ENCODE measurements at places on chromosomes 1 and 21. TPM values are rescaled to one million over a fixed set of nuclear protein-coding genes. Genes with fewer than 3 reads are reported as not detected.

The BARHL2 gene
- polyA plus RNA-seq: not detected

The NOS1AP gene
- 10.7 TPM for polyA plus RNA-seq

The CCSAP gene
- 11.2 TPM for polyA plus RNA-seq

The TMCC2 gene
- polyA plus RNA-seq: 6.3 TPM

The ZNF683 gene
- polyA plus RNA-seq: not detected

The RGS13 gene
- not detected for polyA plus RNA-seq

The APCS gene
- not detected for polyA plus RNA-seq

The RAD54L gene
- polyA plus RNA-seq: 16.7 TPM

The SPAG17 gene
- polyA plus RNA-seq: 15.2 TPM

The SLC6A17 gene
- polyA plus RNA-seq: 0.70 TPM

The PADI3 gene
- 0.08 TPM for polyA plus RNA-seq

The OR14K1 gene
- not detected for polyA plus RNA-seq

The GUCA2B gene
- polyA plus RNA-seq: not detected

The KIAA0040 gene
- polyA plus RNA-seq: 18.0 TPM

The ZYG11A gene
- polyA plus RNA-seq: 0.32 TPM

The REG4 gene
- polyA plus RNA-seq: 0.52 TPM

The FAM72C gene
- 2.1 TPM for polyA plus RNA-seq

The FCMR gene
- 1.8 TPM for polyA plus RNA-seq

The CNR2 gene
- polyA plus RNA-seq: 0.08 TPM

DNA sequence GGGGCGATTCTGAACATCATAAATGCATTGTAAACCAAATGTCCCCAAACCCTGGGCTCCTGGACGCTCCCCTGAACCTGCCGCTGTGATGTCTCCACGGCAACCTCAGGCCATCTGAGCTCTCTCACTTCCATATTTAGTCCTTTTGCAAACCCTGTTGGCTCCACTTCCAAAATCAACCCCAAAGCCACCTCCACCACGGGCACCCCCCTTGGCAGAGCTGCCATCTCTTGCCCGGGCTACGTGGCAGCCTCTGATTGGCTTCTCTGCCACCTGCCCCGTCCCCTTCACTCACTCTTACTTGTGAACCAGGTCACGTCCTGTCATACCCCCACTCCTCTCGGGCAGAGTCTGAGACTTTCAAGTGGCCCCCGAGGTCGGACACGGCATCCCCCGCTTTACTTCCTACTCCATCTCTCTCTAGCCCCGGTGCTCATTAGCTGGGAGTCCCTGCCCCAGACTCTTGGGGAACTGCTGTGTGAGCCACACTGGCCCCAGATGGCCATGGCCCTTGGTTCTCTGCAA lies 15.8 kb downstream of the PRXL2B start:
- no peak for DNase-seq

DNA sequence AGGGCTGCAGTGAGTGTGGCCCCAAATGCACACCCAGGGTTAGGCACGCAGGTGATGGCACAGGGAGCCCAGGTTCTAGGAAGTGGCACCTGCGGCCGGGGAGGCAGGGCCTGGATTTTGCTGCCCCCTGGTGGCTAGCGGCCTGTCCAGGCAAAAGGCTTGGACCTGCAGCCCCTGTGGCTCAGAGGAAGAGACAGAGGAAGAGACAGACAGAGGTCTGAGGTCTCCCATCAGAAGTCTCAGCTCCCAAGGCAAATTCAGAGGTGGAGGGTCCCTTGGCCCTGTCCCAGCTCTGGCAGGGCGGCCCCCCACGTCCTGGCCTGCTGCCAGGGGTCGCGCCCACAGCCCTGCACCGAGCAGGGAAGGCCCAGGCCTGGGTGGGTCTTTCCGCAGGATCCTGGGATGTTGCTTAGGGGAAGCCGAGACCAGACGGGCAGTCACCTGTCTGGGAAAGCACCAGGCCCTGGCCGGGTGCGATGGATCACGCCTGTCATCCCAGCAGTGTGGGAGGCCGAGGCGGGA lies 8.0 kb upstream of the TNFRSF14 start:
- DNase-seq: no peak

DNA sequence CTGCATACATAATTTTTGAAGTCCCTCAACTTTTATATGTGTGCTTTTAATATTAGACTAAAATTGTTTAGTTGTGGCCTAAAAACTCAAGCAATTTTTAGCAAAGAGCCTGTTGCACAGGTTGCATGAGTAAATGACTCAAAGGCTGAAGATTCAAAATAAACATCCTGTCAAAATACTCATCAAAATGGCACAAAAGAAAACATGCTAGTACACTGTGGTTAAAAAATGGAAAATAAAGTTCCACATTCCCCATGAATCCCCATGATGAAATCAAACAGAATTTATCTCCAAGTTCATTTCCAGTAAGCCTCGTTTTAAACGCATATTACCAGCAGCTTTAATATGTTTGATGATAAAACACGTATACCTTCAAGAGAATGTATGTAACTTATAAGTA lies 230.1 kb upstream of the MAP1LC3C start:
- DNase-seq: no peak

GRCh38 chr1:206797534-206798383 lies 25.5 kb upstream of the IL10 start:
- DNase-seq: no peak

- DNase-seq: no peak
These were observed 184.7 kb upstream of the CACYBP start for GRCh38 chr1:174815036-174815435.

DNA sequence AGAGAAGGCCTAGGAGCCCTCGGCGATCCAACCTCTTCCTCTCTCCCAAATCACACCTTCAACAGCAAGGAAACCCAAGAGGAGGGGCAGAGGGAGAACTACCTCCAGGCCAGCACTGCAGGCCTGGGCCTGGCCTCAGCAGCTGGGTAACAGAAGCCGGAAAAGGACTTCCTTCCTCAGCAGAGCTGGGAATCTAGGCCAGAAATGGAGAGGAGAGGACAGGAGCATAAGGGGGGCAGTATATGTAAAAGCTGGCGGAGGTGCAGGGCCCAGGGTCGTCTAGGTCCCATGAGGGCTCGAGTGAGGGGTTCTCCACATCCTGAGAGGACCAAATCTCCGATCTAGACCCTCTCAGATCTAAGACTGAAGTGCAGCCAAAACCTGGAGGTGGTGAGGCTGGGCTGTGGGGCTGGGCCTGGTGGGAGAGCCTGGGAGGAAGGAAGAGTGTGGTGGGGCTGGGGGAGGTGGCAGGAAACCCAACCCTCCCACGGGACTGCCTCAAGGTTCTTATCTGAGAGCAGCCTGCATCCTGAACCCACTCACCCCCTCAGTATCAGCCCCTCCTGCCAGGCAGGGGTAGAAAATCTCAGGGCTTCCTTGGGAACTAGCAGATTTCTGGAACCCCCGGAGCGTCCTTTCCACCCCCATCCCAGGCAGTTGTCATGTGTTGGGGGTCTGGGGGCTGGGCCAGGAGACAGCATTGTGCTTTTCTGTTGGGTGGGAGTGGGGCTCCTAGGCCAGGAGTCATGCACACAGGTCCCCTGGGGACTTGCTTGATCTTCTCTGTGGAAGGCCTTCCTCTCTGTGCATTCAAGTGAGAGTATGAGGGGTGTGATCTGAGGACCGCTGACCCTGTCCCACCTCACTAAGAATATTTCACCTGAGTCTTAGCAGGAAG lies 33.0 kb downstream of the PIK3C2B start:
- DNase-seq: no peak

GRCh38 chr1:61442544-61442943 lies 282.4 kb downstream of the TM2D1 start:
- DNase-seq: no peak

DNA sequence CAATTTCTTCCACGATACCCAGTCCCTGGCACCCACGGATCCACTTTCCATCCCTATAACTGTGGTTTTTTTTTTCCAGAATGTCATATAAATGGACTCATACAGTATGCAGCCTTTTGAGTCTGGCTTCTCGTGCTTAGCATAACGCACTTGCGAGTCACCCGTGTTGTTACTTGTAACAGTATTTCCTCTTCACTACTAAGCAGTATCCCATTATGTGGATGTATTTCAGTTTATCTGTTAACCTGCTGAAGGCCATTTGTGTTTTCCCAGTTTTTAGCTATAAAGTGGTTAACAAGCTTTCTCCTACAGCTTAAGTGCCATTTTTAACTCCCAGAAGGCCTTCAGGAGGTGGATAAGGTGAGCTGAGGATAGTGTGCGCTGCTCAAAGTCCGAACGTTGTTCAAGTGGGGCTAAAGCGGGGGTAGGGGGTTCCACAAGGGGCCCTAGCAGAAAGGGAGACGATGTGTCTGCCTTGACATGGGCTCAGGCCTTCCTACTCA lies 829 bp downstream of the ADAR start:
- no peak for DNase-seq

GRCh38 chr1:2791027-2791760 lies 10.3 kb downstream of the TTC34 start:
- no peak for DNase-seq

- no peak for DNase-seq
These were observed 191.0 kb upstream of the C1orf174 start for GRCh38 chr1:4090976-4091660.

DNA sequence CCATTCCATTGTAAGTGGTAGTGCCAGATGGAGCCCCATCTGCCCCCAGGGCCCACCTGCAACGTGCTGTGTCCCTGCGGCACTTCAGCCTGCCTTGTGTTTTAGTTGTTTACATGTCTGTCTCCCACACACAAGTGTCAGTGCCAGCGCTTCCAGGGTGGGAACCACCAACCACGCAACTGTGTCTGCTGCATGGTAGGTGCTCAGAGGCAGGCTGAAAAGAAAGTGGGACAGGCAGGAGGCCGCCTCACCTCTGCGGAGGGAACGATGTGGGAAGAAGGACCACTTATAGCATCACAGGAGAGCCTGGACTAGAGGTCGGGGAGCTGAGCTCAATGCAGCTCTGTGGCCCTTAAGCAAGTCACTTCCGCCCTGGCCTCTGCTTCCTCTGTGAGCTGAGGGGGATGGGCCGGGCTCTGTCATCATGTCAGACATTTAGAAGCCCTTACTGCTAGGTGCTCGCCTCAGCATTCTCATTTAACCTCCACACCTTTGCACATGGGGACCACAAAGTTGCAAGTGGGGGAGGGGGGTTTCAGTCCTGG lies 17.9 kb downstream of the SLC9A1 start:
- DNase-seq: no peak

GRCh38 chr1:8423269-8423691 lies 105.4 kb downstream of the SLC45A1 start:
- no peak for DNase-seq

GRCh38 chr1:234768569-234769283 lies 158.7 kb upstream of the IRF2BP2 start:
- no peak for DNase-seq

GRCh38 chr21:44907966-44908895 lies 12.5 kb downstream of the ITGB2 start:
- DNase-seq: no peak

GRCh38 chr1:90402893-90403849 lies 313.9 kb downstream of the BARHL2 start:
- no peak for DNase-seq

DNA sequence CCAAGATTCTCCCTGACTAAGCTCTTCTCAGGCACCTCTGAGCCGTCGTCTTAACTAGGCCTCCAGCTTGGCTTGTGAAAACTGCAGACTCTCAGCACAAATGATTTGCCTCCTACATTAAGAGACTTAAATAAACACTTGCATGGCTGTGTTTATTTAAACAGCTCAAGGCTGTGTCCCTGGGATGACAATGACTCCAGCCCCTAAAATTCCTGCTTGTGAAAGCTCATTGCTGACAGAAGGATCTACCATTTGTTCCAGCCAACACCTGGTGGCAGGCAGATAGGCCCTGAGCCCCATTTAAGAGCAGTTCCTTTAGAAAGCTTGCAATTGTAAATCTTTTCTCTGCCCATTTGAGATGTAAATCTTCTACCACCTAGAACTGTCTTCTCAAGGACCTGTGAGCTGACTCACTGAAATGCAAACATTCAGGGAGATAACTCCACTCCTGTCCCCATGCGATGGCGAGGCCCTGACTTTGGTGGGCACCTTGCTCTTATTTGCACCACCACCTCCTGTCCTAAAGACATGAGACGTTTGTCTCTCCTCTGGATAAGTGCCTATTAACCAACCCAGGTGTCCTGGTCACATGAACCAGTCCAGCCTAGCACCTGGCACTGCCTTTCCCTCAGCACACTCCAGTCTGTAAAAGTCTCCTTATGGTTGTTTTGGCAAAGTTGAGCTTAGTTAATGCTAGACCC lies 15.1 kb upstream of the PCP4 start:
- DNase-seq: no peak

DNA sequence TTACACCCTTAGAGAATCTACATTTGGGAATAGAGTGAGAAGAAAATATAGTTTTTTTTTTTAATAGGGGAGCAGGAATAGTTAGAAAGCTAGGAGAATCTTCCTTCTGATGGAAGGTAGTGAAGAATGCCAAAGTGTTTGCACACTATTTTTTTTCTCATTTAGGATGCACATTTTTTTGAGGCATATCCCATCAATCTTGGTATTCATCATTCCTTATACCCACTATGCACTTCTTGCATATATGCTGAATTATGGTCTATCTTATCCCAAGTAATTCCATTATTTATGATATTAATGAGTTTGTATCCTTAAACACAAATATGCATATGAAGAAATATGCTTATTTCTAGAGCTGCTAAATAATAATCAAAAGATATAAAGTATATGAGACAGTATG lies 28.4 kb downstream of the HSPA13 start:
- no peak for DNase-seq

DNA sequence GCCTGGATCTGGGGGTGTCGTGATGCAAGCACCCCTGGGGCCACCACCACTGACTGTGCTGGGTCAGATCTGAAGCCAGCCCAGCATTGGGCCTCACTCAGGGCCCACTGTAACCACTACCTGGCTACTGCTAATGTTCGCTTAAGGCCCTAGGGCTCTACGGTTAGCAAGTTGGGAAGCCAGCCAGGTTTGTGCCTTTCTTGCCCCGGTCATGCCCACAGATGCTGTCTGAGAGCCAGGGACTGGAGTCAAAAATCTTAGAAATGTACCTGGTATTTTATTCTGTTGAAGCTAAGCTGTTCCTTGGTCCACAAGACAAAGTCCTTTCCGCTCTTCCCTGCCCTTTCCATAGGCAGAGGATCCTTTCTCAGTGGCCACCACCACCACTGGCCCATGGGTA lies 15.2 kb upstream of the FCRL3 start:
- DNase-seq: no peak

- no peak for DNase-seq
These were observed 23.0 kb upstream of the PADI1 start for GRCh38 chr1:17181781-17182464.

- DNase-seq: no peak
These were observed 168.0 kb upstream of the DAB1 start for GRCh38 chr1:57591842-57592241.

- no peak for DNase-seq
These were observed 41.6 kb downstream of the TNNT2 start for GRCh38 chr1:201335901-201336300.

- DNase-seq: no peak
These were observed 2.3 kb upstream of the CATSPERE start for GRCh38 chr1:244458781-244459180.

Measured in left kidney (tissue), 8 donors.